ENCODE measurements at places on chromosomes 12 and 14. TPM values are rescaled to one million over a fixed set of nuclear protein-coding genes. Genes with fewer than 3 reads are reported as not detected.

Gene NKX2-1
- polyA plus RNA-seq: not detected

Gene SERPINA10
- not detected for polyA plus RNA-seq

Gene ANO4
- 9.0 TPM for polyA plus RNA-seq

DNA sequence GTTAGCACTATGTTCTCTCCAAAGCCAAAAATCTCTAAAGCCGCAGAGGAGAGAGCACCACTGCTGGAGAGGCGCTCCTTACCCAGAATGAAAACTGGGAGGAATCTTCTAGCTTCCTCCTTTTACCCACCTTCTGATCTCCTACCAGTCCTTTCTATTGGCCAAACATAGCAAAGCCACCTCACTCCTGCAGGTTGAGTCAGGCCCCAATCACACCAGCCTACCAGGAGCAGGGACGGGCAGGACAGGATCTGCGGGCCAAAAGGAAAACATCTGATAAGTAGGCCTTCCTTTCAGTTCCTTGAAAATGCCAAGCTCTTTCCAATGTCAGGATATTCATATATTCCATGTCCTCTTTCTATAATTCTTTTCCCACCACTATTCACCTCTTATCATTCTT lies 197.7 kb upstream of the CNOT2 start:
- peak; percentile 55 for DNase-seq

DNA sequence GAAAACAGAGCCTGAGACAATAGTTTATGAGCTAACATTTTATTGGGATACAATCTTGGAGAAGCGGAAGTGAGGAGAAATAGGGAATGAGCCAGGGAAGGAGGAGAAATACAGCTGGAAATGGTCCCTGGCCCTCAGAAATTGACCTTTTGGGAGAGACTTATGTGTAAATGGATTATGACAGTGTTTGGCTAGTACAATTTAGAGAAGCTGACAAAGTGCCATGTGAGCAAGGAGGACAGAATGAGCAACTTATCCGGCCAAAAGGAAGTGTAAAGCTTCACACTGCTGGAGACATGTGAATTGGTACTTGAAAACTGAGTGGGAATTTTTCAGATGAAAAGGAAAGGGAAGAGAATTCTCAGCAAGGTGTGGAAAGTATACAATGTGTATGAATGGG lies 2.9 kb downstream of the GLIPR1 start:
- DNase-seq: no peak

DNA sequence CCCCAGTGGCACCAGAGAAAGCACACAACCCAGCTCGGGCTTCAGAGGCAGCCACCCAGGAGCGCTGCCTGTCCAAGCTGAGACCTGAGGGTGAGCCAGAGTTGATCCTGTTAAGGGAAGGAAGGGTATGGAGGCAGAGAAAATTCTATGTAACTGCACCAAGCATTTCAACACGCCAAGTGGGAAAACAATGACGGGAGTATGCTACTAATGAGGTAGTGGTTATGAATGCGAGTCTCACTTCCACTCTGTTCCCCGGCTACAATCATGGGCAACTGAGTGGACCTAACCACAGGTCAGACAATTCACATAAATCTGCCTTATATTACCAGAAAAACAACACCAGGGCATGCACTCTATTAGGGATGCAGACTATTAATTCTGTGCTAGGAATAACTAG lies 9.9 kb downstream of the ATG14 start:
- DNase-seq: no peak

- DNase-seq: no peak
Observed at GRCh38 chr12:19277711-19278110, 148.2 kb downstream of the PLEKHA5 start.

DNA sequence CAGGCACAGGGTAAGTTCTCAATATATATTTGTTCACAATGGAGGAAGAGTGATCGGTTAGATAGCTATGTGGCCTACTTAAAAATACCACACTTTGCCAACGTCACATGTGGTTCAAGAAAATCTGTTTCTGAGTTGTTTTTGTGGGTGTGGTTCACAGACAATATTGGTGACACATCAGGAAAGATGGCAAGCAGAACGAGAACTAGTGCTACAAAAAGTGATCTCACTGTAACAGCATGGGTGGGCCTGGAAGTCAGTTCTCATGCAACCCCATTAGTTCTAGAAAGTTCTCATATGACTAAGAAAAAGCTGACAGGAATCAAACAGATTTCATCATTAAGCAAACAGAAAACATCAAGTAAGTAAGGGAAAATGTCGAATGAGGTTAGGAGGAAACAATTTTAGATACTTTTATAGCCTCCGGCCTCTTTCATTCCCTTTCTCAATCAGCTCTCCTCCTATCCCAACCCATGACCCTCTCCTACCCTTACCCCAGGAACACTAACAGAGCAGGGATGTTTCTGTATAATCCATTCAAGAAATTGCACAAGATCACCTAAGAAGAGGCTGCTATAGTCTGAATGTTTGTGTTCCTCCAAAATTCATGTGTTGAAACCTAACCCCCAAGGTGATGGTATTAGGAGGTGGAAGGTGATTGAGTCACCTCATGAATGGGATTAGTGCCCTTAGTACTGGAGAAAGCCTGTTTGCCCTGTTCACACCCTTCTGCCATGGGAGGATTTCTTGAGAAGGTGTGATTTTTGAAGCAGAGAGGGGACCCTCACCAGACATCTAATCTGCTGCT lies 15.5 kb upstream of the NTN4 start:
- peak; percentile 99 for DNase-seq

DNA sequence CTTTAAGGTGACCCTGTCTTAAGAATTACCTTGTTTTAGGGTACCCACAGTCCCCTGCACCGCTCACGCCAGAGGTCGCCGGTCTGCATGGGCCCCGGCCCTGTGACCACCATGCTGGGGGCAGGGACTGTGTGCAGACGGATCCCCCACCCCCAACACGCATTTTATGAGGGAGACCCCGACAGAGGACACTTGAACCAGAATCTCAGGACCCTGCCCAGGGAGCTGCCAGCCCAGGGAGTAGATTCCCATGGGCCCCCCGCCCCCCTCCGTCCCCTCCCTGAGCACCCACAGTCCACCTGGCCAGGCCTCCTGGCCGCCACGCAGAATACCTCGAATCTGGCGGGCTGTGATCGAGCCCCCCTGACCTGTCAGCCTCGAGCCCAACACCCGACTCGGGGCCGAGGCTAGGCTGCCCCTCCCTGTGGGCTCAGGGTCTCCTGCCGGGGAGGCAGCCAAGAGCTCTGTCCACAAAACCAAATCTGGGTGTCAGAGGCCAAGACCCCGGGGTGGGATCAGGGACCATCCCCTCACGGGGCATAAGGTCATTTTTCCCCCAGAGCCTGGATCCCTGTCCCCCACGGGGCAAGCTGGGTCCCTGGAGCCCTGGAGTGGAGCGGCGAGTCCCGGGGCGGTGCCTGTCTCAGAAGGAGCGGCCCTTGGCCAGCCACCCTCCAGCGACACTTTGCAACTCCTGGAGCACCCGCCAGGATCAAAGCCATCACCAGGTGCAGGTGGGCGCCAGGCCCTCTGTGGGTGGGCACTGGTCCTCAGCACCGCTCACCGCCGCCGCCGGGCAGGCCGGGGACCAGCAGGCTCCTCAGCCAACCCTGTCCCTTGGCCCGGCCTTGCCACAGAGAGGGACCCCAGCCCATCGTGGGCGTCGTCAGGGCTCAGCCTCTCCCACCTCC lies 155.8 kb upstream of the PKP2 start:
- no peak for DNase-seq

DNA sequence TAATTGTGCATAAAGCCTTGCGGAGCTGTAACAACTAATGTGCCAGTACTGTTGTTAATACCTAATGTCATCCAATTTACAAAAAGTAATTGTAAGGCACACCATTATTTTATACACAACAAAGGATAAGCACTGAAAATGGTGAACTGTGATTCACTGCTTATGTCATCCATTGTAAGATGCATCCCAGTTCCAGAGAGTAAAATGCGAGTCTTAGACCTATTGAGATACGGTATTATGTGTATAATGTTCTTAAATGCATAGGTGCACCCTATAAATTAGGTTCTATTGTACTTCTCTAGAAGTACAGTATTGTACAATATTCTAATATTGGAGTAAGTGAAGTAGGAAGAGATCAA lies 406 bp downstream of the PARP2 start:
- no peak for DNase-seq

- peak; percentile 100 for DNase-seq
Observed at GRCh38 chr14:91060351-91061055, at the start of gene RPS6KA5. TSS of gene RPS6KA5 (minus strand) at chr14:91060641. CDS start at chr14:91060434, 207 bp downstream.

DNA sequence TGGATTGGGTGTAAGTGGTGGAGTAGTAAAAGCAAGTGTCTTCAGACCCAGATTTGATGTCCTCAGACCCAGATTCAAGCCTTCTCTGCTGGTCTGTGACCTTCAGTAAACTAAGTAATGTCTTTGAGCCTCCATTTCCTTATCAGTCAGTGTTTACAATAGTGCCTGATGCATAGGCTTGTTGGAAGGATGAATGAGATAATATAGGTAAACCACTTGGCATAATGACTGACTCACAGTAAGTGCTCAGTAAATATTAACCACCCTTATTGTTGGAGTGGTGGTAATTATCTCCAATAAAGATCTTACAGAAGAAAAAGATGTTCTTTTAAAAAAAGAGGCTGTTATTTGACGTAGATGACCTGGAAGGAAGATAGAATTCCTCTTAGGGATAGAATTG lies 86.2 kb downstream of the IGF1 start:
- DNase-seq: no peak

DNA sequence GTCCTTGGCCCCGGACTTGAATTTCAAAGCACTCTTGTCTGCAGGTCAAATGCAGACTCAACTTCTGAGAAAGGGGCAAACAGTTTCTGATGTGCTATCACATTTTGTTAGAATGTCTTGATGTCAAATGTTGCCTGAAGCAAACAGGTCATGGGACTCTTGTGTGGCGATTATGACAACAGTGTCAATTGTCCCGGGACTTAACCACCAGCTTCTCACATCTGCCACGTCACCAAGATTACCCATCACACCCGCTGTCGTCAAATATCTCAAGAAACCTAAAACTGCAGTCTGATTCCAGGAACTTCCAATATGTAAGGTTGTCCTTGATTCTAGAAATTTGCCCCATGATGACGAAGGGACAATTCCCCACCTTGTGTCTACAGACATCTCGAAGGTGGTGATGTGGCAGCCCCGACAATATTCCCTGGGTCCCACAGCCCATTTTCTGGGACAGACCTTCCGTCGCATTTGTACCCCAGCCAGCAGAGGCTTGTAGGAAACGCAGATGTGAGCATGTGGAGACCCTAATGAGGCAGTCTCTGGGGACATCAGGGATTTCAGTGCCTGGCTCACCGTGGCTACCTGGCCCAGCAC lies 21.3 kb downstream of the LRTM2 start:
- no peak for DNase-seq

DNA sequence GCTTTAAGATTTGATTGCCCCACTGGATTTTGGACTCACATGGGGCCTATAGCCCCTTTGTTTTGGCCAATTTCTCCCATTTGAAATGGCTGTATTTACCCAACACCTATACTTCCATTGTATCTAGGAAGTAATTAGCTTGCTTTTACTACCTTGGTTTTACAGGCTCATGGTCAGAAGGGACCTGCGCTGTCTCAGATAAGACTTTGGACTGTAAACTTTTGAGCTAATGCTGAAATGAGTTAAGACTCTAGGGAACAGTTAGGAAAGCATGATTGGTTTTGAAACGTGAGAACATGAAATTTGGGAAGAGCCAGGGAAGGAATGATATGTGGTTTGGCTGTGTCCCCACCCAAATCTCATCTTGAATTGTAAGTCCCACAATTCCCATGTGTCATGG lies 419.0 kb upstream of the TMPO start:
- no peak for DNase-seq

GRCh38 chr14:100147691-100148464 lies 11.6 kb downstream of the DEGS2 start:
- no peak for DNase-seq

DNA sequence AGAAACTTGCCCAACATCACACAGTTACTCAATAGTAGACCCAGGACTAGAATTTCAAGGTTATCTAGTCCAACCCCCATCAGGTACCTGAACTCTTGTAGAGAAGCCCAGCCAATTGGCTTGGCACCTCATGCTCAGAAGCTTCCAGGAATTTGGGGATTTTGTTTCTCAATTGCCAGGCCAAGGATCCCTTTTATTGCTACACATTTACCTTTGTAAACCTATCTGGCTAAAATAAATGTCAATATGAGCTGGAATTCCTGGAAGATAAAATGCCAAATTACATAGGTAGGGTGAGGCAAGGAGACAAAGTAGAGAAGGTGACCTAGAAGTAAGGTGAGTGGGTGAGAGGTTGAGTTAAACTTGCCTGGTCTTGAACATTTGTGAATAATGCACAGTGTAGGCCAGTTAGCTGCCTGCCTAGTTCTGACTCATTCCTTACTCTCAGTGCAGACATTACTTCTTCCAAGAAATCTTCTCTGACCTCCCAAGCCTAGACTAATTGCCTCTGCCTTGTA lies 36.3 kb downstream of the SDR9C7 start:
- DNase-seq: peak; percentile 85

DNA sequence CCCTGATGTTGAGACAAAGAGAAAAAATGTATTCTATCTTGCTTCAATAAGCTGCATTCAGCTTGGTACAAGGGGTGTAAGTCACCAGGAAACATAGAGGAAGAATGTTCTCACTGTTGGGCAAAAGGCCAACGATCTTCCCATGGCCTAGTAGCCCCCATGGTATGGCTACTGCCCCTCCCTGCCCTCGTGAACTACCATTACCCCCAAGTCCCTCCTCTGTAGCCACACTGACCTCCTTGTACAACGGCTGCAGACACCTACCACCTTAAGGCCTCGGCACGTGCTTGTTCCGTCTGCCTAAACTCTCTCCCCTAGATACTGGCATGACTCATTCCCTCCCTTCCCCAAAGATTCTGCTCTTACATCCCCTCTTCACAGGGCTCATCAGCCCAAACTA lies 81.9 kb upstream of the ANO2 start:
- DNase-seq: no peak

DNA sequence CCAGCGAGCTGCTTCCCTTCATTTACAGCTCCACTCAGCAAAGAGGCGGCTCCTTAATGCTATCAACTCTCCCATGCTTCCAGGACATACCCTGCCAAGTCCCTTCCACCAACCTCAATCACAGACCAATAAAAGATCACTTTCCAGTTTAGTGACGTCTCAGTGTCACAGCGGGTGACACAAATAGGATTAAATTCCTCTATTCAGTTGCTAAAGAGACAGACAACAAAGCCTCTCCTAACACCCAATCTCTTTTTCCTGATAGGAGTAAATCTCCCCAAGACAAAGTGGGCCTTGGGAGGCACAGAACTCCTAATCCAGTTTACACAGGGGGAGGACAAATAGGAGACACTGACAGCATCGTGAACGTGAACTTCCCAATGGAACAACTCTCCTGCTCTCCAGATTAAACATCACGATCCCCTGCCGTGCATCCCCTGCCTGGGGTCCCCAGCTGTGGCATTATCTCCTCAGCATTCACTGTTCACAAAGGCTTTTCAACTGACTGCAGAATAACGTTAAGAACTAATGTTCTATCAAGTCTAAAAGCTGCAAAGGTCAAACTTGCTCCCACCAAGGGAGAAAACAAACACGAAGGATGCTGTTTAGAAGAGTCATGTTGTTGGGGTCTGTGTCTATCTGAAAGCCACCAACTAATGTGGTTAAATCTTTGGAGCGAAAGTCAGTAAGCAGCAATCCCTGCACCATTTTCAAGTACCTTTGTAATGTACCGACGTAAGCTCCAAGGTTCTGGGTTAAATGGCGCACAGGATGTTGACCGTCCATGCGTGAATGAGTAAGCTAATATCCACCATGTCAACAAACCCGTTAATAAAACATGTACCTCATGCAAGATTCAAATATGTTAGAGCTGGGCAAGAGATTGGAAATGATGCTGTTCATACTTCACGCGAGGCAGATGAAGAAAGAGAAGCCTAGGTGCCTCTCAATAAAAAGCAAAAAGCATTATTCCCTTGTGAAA lies 31.5 kb downstream of the TMEM132D start:
- no peak for DNase-seq
